Dorsolateral prefrontal cortex (tissue), 122 donors: ENCODE measurements at places on chromosomes 6 and 20.

- DNase-seq = no peak
These were observed 411.0 kb downstream of the SYNE1 start for GRCh38 chr6:152226119-152226518.

- no peak for DNase-seq
These were observed 142.4 kb upstream of the TNFAIP3 start for GRCh38 chr6:137724495-137725211.

GRCh38 chr6:104858642-104859041 lies 1.1 kb downstream of the HACE1 start:
- no peak for DNase-seq

- DNase-seq = no peak
These were observed 192.4 kb upstream of the ZNF217 start for GRCh38 chr20:53786071-53786444.

GRCh38 chr6:166618251-166618650 lies 8.8 kb downstream of the RPS6KA2 start:
- DNase-seq = no peak

GRCh38 chr6:150835620-150836019 lies 29.9 kb upstream of the MTHFD1L start:
- no peak for DNase-seq

DNA sequence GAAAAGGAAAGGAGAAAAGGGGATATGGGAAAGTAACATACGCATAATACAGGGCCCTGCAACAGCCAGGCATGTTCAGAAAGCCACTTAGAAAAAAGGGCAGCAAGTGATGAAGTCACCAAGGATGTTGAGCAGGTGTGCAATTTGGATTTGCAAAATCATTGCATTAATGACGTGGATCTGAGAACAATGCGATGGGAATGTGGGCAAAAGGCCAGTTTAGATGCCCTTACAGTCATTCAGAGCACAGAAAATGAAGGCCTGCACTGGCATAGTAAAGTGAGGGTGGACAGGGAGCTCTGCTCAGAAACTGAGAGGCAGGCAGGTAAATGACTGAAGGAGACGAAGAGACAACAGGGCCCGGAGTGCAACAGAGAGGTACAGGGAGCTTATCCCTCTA lies 123.7 kb upstream of the NHSL1 start:
- no peak for DNase-seq

DNA sequence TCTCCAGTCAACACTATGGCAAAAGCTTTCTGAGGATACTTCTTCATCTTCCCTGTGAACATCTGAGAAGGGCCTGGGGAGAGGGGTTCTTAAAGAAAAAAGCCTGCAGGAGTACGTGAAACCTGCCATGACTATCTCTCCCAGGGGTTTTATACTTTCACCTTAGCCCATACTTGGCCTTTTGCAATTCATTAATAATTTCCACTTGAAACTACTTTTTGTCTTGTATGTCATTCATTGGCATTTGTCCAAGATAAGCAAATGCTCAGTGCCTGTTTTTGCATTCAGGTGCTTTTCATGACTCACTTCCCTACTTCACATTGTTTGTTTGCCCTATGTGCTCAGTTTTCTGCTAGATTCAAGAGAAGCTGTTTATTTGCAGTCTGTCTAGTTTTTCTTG lies 580.3 kb upstream of the GJE1 start:
- DNase-seq = no peak

- DNase-seq = no peak
These were observed 20.3 kb downstream of the OR2B6 start for GRCh38 chr6:27977387-27977786.

DNA sequence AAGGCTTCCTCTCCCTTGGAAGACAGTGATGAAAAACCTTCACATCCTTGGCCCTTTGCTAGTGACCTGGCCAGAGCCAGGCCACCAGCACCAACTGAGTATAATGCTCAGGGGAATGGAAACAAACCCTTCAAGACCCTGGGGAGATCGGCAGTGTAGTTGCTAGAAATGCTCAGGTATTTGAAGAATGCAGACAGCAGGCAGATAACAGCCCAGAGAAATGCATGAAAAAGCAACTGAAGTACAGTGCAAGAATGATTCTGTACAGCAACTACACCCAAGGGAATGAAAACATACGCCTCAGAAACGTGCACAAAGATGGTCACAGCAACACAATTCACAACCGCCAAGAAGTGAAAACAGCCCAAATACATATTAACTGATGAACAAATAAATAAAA lies 41.1 kb downstream of the PPP1R3G start:
- no peak for DNase-seq

DNA sequence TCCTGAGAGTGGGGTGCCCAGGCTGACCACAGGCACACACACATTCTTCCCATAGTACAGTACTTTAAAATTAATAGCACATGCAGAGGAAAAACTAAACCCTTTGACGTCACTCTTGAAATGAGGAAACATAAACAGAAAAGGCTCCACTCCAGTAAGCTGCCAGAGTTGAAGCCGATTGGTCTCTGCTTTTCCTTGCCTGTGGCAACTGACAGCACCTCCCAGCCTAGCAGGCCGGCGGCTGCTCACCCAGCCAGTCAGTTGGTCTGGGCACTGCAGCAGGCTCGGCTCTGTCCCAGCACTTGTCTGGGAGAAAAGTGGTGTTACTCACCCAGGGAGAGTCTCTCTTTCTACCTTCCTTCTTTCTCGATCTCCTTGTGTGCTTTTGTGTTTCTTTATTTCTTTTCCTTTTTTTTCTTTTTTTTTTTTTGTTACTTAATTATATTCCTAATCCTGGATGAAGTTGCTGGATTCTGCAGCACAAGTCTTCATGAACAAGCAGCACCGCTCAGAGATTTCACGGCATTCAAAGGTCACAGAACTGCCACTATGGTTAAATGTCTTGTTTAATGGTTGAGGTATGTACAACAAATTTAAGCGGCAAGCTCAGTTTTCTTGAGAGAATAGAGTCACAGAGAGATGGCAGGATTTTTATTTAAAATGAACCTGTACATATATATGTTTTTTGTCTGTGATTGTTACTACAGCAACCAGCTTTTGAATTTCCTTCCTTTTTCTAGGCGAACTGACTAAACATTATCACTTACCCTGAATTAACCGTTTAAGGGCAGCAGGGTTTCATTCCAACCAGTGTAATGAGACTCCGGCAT lies at the start of gene PDE7B:
Gene PDE7B, plus strand, starts transcription at position 260 of the 830 bp plus-strand sequence.
- no peak for DNase-seq

GRCh38 chr20:44073011-44073674 lies 113.8 kb downstream of the JPH2 start:
- DNase-seq = peak; percentile 31

GRCh38 chr6:9875605-9876353 lies 539.1 kb downstream of the TFAP2A start:
- no peak for DNase-seq

DNA sequence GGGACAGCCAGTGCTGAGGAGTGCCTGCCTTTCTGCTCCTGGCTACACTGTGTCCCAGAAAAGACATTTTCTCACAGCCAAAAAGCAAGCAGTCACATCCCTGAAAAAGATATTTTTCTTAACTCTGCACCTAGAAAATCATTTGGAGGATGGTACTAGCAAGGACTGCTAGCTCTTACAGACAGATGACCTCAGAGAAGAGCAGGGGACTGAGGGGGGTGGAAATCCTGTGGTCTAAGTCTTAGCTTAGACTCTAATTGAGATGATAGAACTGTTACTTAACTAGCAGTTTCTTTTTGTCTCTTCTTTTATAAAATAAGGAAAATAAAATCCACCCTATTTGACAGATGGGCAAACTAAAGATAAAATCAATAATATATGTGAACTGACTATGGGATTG lies 152.8 kb downstream of the TMEM200A start:
- DNase-seq = no peak

DNA sequence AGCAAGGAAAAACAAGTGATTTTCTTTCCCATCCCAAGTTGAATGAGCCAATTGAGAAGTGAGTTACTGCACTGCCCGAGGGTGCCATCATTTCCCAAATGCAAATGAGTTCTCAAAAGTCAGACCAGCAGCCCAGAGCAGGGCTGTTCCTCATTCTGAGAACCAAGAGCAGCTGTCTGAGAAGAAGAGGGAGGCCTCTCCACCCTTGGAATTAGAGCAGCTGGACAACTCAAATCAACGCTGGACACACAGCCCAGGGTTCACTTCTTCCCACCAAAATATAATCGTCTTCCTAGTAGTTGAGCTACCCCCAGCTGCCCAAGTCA lies 4.6 kb upstream of the PREX1 start:
- DNase-seq = no peak

DNA sequence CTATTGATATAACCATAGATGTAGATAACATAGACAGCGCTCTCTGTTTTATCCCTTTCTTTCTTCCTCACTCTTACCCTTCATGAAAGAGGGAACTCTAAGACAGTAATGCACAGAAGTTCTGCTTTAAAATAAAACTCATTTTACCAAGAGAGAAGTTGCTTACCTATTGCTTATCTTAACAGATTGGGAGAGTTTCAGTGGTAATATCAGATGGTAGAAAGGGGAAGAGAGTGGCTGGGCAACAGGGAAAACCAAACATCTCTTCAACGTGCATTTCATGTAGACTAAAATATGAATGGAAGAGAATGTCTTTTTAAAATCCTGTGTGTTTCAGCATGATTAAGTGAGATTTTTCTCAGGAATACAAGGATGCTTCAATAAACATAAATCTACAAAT lies 45.3 kb upstream of the SIRPG start:
- no peak for DNase-seq

- DNase-seq = no peak
These were observed 178.2 kb upstream of the IMPG1 start for GRCh38 chr6:76250666-76251065.

- no peak for DNase-seq
These were observed 115.3 kb downstream of the LCA5 start for GRCh38 chr6:79421707-79422484.

DNA sequence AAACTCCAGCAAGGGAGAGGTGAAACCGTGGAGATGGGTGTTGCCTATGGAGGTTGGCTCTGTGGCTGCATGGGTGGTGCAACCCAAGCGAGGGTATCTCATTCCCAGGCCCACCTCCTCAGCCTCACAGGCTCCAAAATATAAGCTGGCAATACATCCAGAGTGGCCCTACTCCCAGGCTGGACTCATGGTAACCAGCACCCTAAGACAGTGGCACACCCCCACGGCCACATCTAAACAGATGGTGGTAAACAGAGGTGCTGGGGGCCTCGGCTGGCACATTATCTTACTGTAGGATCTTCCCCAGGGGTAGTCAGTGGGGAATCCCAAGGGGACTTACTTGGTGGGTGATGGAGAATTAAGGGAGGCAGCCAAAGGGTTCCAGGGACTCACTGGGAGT lies 33.7 kb upstream of the CCND3 start:
- no peak for DNase-seq

GRCh38 chr6:169556758-169557548 lies 144.9 kb downstream of the WDR27 start:
- no peak for DNase-seq

DNA sequence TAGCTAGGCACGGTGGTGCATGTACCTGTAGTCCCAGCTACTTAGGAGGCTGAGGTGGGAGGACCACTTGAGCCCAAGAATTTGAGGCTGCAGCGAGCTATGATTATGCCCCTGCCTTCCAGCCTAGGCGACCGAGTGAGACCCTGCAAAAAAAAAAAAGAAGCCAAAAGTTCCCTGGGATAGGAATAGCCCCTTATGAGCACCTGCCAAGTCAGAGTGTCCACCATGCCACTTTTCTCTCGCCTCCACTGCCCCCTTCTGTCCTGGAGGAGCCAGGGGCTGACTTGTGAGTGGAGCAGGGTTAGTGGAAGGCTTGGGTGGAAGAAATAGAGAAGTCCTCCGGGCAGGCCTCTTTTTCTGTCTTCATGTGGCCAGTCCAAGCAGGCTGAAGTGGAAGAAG lies 12.1 kb upstream of the DDX27 start:
- no peak for DNase-seq

DNA sequence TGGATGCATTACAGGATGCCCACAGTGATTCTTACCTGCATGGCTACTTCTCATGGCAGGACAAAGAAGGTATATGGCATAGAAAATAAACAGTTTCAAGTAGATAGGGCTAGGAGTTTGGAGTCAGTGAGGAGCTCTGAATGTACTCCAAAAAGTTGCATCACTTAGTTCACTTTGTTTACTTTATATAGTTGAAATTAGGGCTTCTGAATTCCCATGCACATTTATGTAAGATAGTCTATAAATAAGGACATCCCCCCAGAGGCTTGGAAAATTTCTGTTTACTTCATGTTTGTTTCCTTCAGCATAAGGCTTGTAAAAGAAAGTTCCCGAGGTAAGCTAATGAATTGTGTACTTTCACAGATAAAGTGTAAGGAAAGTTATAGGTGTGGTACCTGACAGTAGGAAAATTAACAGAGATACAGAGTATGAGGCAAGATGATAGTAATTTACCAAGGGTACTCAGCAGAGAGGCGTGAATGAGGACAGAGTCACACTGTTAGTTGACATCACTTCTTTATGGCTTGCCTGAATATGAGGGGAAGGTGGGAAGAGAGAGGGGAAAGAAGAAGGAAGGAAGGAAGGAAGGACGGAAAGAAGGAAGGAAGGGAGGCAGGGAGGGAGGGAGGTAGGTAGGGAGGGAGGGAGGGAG lies 51.1 kb downstream of the ADTRP start:
- no peak for DNase-seq

DNA sequence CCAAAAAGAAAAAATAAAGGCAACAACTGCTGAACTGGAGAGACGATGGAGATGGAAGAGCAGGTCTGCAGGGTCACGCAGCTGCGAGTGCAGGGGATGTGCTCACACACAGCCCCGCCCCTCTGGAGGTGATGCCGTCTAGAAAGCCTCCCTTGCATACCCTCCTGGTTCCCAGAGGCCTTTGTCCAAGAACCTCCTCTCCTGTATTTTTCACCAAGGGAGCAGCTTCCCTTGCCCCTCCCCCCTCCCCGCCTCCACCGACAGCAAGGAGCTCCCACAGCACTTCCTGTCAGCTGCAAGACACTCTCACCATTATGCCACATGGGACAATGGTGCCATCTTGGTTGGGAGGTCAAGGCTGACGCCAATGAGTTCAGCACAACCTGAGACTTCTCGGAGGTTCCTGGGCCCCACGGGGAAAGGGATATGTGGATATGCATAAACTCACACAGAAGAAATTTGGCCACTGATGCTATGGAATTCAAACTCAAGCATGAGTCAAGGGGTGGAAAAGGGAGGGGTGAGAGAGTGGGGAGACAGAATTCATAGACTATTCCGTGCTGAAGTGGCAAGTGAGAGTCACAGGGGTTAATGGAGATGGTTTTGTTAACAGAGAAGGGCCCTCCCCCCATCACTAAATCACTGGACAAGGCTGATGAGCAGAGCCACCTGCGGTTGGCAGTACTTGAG lies 132.9 kb downstream of the SCML4 start:
- no peak for DNase-seq
